ENCODE measurements at places on chromosomes 16 and 17. TPM values are rescaled to one million over a fixed set of nuclear protein-coding genes. Genes with fewer than 3 reads are reported as not detected.

- no peaks in the 10 kb centered on the region for H3K27me3 ChIP-seq
- peak overlapping the region; percentile 47 for H3K4me3 ChIP-seq
- H3K4me1 ChIP-seq, result peaks cover 77% of the 10 kb centered on the region
- peak overlapping the region; percentile 54 for H3K27ac ChIP-seq
- peak; percentile 41 for DNase-seq
These were observed 7.3 kb downstream of the THRA start for GRCh38 chr17:40069751-40070708.

- H3K4me3 ChIP-seq, result no peak overlapping the region
- no peaks in the 10 kb centered on the region for H3K27me3 ChIP-seq
- no peaks in the 10 kb centered on the region for H3K4me1 ChIP-seq
- no peaks in the 10 kb centered on the region for H3K36me3 ChIP-seq
- no peak for DNase-seq
These were observed 85.9 kb upstream of the GSE1 start for GRCh38 chr16:85527042-85527766.

- no peaks in the 10 kb centered on the region for H3K4me1 ChIP-seq
- H3K27me3 ChIP-seq, result no peaks in the 10 kb centered on the region
- no peak overlapping the region for H3K4me3 ChIP-seq
- no peak for DNase-seq
These were observed 62.3 kb downstream of the CLEC16A start for GRCh38 chr16:11006656-11007055.

GRCh38 chr17:69608808-69609472 is 194.4 kb downstream of the MAP2K6 start:
- no peaks in the 10 kb centered on the region for H3K4me1 ChIP-seq
- H3K36me3 ChIP-seq, result no peaks in the 10 kb centered on the region
- H3K4me3 ChIP-seq, result no peak overlapping the region
- H3K27ac ChIP-seq, result no peak overlapping the region

The LGALS9 gene
- total RNA-seq, result 19.9 TPM

The PRR35 gene
- not detected for total RNA-seq

The ABCC12 gene
- total RNA-seq, result not detected

The TMC7 gene
- not detected for total RNA-seq
